ENCODE measurements at places on chromosomes 2 and 18.

GRCh38 chr2:224202281-224202865, 163.3 kb upstream of the SERPINE2 start:
- no peak for DNase-seq

GRCh38 chr2:38380397-38381130, 3.5 kb upstream of the ATL2 start:
- no peak for DNase-seq

GRCh38 chr2:125259451-125259850, 1234.4 kb downstream of the CNTNAP5 start:
- no peak for DNase-seq

GRCh38 chr2:36530983-36531354, 67.0 kb downstream of the FEZ2 start:
- no peak for DNase-seq

DNA sequence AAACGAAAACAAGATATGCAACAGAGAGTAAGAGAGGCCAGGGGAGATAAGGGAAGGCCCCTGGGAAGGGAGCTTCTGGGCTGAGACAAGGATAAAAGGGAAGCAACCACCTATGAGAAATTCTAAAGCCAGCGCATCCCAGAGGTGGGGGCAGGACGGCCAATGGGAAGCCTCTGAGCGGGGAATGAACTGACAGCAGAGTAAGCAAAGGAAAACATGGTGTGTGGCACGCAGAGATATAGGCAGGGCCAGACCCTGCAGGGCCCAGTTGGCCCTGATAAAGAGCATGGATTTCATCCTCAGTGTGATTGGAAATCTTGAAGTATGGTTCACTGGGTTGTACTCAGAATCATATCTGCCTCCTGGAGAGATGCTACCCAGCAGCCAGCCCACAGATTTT, 78.7 kb downstream of the IRS1 start:
- no peak for DNase-seq

DNA sequence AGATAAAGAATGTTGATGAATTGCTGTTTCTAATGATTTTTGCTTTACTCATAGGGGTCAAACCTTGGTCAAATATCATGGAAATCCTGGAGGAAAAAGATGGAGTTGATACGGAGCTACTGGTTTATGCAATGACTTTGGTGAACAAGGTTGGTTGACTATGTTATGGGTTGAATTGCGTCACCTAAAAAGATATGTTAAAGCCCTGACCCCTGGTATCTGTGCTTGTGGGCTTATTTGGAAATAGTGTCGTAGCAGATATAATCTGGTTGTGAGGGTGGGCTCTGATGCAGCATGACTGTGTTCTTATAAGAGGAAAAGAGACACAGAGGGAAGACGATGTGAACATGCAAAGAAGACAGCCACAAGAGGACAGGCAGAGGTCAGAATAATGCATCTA, 226.2 kb downstream of the TPGS2 start:
- DNase-seq, result no peak

GRCh38 chr2:3022841-3023372, 354.7 kb downstream of the EIPR1 start:
- peak; percentile 14 for DNase-seq

DNA sequence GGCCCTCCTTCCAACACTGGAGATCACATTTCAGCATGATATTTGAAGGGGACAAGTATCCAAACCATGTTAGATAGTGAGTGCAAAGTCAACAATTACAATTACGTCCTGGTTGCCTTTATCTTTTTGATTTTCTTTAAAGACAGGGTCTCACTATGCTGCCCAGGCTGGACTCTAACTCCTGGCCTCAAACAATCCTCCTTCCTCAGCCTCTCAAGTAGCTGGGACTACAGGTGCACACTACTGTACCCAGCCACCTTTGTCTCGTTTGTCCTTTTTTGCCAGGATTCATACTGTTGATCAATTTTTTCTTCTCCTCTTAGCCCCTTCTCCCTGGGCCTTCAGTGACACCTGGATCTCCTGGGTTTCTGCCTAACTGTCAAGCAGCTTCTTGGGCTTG, 240.5 kb upstream of the FANCL start:
- no peak for DNase-seq

DNA sequence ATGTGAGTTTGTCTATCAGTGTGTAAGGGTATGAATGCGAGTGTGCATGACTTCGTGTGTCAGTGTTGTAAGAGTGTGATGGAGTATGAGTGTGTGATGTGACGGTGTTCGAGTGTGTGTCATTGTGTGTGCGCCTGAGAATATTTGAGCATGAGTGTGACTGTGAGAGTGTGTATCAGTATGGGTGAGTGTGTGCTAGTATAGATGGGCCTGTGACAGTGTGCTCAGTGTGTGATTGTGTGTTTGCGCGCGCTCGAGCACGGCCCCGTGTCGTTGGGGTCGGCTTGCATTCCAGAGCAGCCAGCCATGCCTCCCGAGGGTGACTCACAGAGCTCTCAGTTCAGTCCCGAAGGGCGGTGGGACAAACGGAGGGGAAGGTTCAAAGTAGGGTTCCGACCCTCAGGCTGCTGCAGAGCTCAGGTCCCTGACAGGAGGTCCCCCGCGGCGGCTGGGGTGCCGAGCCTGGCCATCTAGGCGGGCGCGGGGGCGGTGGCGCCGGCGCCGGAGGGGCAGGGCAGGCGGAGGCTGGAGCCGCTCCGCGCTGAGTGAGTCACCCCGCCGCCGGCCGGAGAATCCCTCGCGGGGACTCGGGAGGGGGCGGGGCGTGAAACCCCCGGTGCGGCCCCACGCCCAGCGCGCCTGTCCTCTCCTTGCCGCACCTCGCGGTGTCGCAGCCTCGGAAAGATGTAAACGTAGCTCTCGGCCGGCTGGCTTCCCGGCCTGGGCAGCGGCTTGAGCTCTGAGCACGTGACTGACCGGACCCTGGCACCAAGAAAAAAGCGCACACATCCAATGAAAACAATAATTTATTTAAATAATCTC, 3.8 kb downstream of the DLX2 start:
- DNase-seq, result no peak

All from H9 (cell line).